ENCODE measurements at places on chromosomes 7 and 10.

DNA sequence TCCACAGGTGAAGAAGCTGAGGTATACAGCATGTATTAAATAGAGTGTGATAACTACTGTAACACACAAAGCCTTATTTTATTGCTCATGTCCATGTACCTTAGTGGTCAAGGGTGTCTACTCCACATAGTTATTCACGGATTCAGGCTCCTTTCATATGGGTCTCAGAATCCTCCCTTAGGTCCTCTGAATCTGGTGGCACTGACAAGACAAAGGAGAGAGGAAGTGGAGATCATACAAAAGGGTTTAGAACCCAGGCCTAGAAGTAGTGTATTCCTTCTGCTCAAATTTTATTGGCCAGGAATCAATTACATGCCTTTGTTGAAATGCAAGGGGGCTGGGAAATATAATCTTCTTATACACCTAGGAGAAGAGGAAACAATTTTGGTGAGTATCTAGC lies 164.6 kb downstream of the PTEN start:
- DNase-seq = no peak

DNA sequence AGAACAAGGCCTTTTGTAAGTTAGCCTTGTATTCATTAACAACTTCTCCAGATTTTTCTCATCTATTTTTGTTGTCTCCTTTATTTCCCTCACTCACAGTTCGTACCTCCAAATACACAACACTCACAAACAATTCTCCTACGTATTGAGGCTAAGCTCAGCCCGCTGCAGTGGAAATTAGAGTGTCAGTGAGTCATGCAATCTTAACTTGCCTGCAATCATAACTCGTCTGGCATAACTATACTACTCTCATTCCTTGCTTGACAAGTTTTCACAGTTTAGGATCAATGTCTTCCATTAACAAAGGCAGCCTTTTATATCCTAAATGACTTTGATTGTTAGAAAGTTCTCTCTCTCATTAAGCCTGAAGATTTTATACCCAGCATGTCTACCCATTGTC lies 23.8 kb downstream of the TMEM196 start:
- DNase-seq = no peak

DNA sequence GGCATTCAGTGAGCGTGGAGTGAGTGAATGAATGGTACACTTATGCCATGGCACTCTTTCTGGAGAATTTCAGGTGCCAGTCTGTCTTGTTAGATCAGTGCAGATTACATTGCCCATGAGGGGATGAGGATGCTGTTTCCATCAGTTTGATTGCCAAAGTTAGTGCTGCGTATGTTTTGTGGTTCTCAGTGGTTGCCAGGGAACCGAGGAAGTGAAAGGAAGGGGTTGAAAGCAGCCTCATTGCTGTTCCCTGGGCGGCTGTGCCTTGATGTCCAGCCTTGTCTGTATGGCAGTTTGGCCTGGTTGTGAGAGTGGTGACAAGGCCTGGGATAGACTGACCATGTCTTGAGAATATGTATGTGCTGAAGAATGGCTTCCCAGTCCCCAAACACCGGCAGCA lies 30.2 kb downstream of the WBP1L start:
- DNase-seq = no peak

- peak; percentile 64 for DNase-seq
Observed at GRCh38 chr7:84971360-84971759, 215.5 kb downstream of the SEMA3D start.

- DNase-seq = no peak
Observed at GRCh38 chr7:74429153-74429747, 24.5 kb upstream of the GTF2IRD1 start.

DNA sequence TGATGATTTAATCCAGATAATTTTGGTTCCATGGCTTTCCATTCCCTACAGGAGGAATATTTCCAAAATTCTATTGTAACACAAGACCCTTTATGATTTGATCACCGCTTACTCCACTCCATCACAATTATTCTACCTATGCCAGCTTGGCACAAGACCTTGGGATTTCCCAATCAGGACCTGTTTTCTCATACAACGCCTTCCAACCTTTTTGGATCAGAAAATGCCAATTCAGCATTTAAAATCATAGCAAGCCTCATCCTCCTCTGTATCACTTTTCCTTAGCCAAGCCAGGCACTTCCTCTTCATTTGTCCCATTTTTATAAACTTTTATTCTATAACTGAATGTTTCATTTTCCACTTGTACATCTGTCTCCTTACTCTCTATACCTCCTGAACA lies 100.9 kb downstream of the JMJD1C start:
- DNase-seq = no peak

DNA sequence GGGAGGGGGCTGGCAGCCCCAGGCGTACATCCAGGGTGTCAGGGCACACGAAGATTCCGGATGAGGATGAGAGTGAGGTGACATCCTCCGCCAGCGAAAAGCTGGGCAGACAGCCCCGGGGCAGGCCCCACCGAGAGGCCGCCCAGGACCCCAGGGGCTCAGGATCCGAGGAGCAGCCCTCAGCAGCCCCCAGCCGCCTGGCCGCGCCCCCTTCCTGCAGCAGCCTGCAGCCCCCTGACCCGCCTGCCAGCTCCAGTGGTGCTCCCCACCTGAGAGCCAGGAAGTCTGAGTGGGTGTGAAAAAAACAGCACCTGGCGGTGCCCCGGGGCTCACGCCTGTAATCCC lies 3.2 kb downstream of the GJD4 start:
- no peak for DNase-seq

DNA sequence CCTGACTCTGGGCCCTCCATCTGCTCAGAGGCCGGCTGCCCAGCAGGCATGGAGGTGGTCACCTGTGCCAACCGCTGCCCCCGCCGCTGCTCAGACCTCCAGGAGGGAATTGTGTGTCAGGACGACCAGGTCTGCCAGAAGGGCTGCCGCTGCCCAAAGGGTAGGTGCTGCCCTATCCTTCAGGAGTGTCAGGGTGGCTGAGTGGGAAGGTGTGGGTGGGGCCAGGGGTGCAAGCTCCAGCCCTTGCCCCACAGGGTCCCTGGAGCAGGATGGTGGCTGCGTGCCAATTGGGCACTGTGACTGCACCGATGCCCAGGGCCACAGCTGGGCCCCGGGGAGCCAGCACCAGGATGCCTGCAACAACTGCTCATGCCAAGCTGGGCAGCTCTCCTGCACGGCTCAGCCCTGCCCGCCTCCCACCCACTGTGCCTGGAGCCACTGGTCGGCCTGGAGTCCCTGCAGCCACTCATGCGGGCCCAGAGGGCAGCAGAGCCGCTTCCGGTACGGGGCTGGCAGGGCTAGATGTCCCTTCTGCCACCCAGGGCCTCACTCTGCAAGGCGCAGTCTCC lies 17.5 kb upstream of the ZNF862 start:
- DNase-seq = no peak

DNA sequence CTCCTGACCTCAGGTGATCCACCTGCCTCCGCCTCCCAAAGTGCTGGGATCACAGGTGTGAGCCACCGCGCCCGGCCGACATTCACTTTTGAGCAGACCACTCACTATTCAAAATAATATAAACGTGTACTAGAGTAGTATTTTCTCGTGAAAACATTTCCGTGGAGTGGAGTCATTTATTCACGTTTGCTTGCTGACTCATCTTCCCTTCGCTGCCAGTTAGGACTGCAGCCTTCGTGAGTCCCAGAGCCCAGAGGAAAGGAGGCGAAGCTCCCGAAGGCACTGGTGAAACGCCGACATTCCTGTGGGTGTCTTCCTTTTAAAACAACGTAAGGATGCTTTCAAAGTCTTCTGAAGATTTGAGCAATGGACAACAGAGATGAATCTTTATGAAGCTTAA lies 10.9 kb upstream of the INPP5A start:
- no peak for DNase-seq

DNA sequence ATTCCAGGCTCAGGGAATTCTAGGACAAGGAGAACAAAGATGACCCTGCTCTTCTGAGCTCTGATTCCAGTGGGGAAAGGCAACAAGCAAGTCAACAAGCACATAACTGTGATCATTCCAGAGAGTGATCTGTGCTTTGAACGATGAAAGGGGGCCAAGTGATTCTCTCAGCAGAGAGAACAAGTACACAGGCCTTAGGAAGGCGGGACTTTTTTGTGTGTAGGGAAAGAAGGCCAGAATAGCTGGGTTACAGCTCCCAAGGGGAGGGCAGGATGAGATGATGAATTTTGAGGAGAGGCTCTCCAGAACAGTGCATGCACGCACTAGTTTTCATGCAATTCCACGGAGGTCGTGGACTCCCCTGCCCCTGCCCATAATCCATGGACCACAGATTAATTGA lies 565.2 kb downstream of the SDK1 start:
- DNase-seq = no peak

GRCh38 chr10:114311496-114312209 lies 72.6 kb downstream of the VWA2 start:
- no peak for DNase-seq

- DNase-seq = no peak
Observed at GRCh38 chr10:86815035-86815617, 58.7 kb downstream of the BMPR1A start.

DNA sequence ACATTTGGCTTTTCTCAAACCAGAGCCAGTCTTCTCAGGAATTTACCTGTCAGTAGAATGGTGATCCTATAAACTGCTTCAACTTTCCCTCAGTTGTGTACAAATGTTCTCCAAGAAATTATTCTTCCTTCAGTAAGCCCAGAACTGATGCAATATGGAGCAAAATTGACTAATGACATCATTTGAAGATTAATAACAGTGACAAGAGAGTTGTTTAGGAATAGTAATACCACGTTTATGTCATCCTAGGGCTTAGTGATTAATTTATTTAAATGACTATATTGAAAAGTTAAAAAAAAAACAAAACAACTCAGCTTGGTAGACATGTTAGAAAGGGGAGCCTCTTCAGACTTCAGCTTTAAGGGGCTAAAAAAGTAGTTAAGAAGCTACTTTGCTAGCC lies 933.2 kb downstream of the GATA3 start:
- DNase-seq = no peak
